Coronary artery (tissue), 2 donors: ENCODE measurements at places on chromosomes 1 and 21.
A peak's percentile ranks its signal among the peaks of the same experiment; 100 is the strongest.

DNA sequence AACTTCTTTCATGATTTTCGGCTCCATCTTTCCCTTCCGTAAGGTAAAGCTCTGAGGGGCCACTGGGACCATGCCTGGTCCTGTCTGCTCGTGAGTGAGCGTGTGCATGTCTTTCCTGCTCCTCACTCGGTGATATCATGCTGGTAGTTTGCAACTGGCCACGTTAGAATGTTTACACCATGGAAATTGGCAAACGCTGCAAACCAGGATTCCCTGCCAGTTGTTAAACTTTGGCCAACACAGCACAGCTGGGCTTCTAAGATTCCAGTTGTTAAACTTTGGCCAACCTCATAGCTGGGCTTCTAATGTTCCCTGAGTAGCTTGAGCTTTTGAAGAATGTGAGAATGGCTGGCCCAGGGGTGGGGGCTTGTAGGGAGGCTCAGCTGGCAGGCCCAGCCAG lies 68.0 kb upstream of the ACTL8 start:
- no peak for DNase-seq

DNA sequence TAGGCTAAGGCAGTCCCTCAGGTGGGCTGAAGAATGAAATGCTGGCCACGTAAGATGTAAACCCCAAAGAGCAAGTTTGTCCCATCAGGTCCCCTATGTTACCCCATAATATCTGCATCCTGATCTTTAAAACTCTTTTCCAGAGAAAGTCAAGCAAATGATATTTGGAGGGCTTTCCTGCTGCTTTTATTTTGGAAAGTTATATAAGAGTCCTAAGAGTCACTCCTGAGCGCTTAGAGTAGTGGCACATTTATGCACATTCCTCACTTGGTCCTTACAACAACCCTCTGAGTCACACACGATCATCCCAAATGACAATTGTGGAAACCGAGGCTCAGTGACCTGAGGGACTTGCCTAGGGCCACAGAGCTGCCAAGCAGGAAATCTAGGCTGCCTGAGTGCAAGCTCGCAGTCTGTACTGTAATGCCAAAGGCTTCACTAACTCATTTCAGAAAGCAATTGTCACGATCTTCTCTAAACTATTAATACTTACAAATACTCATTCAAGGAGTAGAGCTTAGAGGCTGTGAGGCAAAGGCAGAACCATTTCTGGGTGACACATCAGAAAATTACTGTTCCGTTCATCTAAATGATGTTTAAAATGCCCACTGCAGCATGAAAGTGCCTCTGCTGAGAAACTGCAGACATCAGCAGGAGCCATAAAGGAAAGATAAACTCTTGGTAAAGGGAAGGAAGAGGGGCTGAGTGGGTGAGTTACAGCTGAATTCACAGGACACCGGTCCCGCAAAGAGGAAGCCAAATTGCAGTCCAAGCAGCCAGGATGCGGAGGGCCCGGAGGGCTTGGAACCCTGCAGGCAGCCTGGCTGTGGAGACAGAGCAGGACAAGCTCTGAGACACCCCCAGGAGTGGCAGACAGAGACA lies 30.8 kb downstream of the CAPZB start:
- DNase-seq: no peak

GRCh38 chr21:33584455-33584854 lies 4.0 kb downstream of the DONSON start:
- DNase-seq: no peak

- no peak for DNase-seq
Measured at GRCh38 chr1:57325117-57325516, 98.7 kb downstream of the DAB1 start.

DNA sequence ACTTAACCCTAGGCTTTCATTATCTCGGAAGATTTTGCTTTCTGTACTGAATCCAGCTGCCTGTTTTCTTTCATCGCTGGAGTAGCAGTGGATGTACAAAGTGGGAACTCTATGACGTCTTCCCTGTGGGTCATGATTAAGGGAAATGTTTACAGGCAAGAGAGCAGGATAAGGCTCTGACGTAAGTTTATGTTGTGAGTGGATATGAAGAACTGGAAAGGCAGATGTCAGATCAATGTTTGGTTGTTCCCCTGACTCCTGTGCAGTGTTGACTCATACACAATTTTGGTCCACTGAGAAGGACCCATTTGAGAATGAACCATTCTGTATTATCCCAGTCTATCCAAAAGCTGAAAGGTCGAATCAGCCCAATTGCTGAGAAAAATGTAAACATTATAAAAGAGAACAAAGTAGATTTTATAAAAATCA lies 292.4 kb downstream of the GRIK1 start:
- no peak for DNase-seq

- no peak for DNase-seq
Measured at GRCh38 chr1:241225741-241226140, 131.3 kb downstream of the RGS7 start.

GRCh38 chr1:22132517-22133235 lies 10.2 kb downstream of the WNT4 start:
- no peak for DNase-seq

DNA sequence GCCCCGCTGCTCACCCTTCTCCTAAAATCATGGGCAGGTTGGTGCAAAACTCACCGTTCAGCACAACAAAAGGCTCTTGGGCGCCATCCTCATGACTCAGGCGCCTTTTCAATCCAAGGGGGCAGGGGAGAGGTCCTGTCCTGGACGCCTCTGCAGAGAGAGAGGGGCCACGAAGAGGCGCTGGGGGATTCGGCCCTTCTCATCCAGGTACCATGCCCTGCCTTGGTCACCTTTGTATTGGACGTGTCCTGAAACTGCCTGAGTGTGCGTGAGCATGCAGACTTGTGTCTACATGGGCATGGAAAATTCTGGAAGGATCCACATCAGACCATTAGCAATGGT lies 53.5 kb downstream of the SLC37A1 start:
- DNase-seq: peak; percentile 55
